PC-9 (cell line): ENCODE measurements at places on chromosomes 1 and 21.
A peak's percentile ranks its signal among the peaks of the same experiment; 100 is the strongest.

DNA sequence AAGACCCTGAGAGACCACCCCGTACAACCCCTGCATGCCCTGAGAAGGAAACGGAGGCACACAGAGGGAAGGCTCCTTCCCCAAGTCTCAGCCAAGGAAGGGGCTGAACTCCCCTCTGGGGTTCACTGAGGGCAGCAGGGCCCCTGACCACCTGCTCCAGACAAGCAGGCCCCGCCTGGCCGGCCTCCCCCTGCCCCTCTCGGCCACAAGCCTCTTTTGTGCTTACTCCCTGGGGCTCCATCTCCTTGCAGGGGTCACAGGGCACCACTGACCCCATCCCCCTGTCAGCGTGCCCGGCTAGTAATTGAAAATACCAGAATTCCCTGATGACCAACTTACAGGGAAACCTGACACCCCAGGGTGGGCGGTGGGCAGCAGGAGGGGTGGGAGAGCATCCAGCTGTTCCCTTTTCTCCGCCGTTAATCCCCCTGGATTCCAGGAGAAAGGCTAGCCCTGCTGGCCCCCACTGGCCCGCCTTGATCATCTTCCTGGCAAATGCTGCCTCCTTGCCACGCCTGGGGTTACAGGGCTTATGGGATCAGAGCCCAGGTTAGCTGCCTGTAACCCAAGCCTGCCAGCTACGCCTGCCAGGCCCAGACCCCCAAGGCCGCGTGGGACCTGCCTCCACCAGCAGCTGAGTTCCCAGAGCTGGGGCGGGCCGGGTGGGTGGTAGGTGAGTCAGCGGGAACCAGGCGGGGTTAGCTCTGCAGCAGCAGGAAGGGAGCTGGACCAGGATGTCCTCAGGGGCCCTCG is 96.1 kb downstream of the LACTBL1 start:
- no peak for DNase-seq

- DNase-seq, result no peak
Measured at GRCh38 chr1:156112276-156113137, 2.0 kb upstream of the LMNA start.

GRCh38 chr1:150076066-150076465 is 8.5 kb downstream of the VPS45 start:
- no peak for DNase-seq

DNA sequence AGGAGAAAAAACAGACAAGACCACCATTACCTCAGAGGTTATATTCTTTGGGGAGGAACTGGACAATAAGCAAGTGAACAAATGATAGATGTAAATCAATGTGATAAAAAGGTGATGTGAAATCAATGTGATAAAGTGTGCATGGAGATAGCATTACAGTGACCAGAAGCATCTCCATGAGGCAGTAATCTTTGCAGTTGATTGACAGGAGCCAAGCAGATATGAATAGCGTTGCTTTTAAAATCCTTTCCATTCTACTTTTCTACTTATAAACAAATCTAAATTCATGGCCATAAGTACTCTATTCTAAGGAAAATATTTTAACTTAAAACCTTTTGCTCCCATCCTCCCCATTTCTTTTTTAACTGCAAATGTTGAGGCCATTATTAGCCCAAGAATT is 2.8 kb upstream of the H3-3A start:
- no peak for DNase-seq

DNA sequence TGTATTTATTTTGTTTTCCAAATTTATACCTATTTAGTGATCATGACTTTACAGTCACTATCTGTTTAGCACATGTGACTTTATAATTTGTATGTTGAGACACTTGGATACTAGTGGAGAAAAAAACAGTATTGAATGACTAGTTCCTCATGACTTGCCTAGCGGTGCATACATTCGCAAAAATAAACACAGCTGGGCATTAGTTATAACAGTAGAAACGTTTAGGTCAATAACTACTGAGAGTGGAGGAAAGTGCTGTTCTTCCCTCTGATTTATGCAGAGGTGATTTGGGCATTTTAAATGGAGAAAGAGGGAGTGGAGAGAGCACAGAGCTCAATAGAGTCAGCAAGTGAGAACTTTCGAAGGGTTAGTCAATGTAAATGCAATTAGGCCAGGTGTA is 1679.0 kb upstream of the B3GALT2 start:
- no peak for DNase-seq

DNA sequence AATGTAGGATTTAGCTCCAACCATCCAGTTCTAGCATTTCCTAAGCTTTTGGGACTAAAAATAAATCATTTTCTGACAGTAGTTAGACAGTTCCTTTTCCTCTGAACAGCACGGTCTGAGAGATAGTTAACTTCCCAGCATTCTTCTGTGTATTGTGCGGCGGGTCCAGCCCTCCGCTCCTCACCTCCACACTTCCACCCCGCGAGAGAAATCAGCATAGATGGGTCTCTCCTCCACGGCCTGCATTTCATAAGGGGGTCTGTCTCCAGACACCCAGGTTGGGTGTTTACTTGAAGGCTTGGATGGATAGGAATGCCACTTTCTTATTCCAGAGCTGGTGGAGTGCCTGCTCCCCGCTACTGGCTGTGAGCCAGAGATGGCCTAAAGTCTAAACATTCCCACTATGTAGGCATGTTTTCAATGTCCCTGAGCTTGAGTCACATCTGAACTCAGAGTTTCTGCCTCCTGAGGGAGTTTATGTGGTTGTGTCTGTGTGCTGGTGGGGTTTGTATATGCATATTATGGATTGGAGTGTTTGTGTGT is 38.0 kb upstream of the PPP2R5A start:
- no peak for DNase-seq

- DNase-seq, result peak; percentile 64
Measured at GRCh38 chr1:67853704-67854103, 20.4 kb upstream of the GNG12 start.

DNA sequence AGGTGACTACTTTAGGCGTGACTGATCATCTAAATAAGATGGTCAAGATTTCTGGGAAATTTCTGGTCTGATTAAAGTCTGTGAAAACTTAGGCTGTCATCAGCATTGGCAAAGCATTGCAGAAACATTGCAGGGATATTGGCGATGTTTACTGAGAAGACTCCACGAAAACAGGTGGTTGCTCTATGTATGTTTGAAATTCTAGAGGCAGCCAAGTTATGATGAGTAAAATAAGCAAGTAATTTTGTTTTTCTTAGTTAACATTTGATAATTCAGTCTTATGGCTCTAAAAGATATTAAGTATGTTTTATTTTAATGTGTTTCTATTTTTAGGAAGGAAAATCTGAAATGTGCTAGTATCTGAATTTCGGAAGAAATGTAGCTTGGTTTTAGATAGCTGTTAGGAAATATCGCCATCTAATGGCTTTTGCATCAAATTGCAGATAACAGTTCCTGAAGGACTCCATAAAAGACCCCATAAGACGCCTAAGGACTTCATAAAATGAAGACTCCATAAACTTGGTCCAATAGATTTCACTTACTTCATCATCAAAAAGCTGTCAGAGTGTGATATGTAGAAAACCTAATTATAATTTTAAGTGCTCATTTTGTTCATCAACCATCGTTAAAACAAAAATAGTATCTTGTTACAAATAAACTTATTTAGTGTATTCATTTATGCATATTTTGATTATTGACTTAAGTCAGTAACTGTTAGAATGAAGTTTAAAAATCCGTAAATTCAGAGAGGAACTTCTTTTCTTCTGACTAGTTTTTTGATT is 344.6 kb downstream of the RYR2 start:
- DNase-seq, result no peak

GRCh38 chr1:8031176-8031785 is 5.2 kb upstream of the ERRFI1 start:
- no peak for DNase-seq

DNA sequence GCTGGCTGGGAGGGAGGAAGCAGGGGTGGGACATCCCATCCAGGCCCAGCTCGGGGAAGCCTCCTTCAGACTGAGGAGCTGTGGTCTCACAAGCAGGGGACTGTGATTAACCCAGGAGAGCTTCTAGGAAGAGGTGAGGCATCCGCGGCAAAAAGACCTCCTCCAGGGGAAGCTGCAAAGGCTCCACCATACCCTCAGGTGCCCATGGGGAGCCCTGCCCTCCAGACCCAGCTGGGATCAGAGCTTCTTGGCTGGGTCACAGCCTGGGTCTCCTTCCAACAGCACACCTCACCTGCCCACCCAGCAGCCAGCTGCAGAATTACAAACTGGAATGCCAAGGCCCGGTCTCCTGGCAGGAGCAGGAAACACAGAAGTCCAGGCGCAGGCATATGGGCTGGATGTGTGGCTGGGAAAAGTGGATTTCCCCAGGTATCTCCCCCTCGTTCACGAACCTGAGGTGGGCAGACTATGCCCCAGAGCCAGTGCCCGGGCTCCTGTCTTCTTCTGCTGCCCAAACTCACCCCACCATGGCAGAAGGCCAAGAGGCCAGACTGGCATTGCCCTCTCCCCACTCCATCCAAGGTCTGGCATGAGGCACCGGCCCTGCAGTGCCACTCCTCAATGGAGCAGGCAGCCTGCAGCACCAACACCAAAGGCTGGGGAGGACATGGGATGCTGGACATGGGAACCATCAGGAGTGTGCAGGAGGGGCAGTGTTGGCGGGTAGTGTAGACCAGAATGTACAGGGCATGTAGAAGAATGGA is 15.4 kb upstream of the ARF1 start:
- DNase-seq, result no peak

- DNase-seq, result peak; percentile 92
Measured at GRCh38 chr1:156958247-156958714, 37.8 kb downstream of the LRRC71 start.

- peak; percentile 49 for DNase-seq
Measured at GRCh38 chr1:43358121-43358745, 548 bp upstream of the CDC20 start.

DNA sequence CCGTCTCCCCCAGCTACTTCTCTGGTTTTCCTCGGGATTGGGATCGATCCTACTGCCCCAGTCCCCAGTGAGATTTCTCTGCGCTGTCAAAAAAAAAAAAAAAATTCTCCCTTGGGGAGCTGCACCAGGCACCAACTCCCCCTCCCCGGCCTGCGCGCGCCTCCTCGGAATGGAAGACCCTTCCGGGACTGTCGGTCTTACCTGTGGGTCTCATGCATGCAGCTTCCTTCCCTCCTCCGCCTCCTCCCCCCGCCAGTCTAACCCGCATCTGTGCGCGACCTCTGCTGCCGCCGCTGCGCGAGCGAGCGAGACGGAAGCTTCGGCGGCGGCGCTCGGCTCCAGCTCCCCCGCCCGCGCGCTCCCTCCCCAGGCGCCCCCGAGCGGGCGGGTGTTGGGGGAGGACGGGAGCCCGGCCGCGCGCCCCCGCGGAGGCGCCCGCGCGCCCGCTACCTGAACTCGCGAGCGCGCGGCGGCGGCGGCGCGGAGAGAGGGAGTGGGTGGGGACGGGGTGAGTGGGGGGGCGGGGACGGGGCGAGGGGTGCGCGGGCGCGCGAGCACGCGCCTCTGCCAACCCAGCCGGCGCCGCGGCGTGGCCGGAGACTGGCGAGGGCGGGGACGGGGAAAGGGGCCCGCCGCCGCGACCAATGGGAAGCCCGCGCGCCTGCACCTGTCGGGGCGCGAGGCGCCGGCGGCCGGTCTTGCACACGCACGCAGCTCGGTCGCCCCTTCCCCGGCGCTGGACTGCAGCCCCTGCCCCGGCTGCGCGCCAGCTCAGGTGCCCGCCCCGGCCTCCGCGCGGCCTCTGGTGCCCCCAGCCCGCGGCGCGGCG is at the start of gene SUSD4:
Gene SUSD4 (minus strand): TSS at position 321 of the 829 bp plus-strand sequence. CDS start 751 bp downstream, outside the sequence.
- no peak for DNase-seq

DNA sequence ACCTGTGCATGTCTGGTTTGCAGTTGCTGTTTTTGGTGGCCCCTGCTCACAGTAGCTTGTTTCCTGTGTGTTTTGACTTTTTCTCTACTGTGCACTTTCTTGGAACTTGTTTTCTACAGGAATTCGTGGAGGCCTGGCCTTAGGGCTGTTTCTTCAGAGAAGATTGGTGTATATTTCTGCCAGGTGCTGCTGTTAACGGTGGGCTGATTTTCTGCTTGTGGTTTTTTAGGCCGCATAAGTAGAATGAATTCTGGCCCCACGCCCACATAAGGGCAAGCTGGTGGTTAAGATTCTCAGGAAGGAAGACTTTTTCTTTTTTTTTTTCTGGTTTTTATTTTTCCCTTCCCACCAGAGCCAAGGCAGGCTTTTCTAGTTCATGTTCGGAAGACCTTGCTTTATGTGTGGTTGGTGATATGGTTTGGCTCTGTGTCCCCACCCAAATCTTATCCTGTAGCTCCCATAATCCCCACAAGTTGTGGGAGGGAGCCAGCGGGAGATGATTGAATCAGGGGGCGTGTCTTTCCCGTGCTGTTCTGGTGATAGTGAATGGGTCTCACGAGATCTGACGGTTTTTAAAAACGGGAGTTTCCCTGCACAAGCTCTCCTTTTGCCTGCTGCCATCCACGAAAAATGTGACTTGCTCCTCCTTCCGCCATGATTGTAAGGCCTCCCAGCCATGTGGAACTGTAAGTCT is 71.5 kb upstream of the DISP3 start:
- no peak for DNase-seq

- no peak for DNase-seq
Measured at GRCh38 chr1:233253832-233254331, 41.6 kb downstream of the PCNX2 start.

DNA sequence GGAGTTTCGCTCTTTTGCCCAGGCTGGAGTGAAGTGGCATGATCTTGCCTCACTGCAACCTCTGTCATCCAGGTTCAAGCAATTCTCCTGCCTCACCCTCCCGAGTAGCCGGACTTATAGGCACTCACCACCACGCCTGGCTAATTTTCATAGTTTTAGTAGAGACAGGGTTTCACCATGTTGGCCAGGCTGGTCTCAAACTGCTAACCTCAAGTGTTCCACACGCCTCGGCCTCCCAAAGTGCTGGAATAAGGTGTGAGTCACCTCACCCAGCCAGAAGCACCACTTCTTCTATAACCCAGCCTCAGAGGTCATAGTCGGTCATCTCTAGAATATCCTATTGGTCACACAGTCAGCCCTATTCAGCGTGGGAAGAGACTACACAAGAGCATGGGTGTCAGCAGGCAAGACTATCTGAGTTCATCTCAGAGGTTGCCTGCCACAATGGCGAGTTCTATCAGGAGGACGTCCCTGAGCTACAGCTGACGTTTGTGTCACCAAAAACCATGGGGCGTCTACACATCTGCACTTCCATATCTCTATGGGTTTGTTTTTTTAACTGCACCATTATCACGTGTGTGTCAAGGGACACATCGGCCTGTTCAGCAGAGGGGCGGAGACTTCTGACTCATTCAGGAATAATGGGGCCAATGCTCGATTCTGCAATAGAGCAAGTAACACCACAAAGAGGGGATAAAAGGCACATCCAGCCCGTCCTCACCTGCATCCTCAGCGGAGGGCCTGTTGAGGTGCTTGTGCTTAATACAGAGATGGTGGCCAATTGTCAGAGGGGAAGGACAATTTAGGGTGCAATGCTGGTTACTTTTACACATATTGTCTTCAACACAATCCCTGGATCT is 256.3 kb upstream of the IRF2BP2 start:
- peak; percentile 82 for DNase-seq

DNA sequence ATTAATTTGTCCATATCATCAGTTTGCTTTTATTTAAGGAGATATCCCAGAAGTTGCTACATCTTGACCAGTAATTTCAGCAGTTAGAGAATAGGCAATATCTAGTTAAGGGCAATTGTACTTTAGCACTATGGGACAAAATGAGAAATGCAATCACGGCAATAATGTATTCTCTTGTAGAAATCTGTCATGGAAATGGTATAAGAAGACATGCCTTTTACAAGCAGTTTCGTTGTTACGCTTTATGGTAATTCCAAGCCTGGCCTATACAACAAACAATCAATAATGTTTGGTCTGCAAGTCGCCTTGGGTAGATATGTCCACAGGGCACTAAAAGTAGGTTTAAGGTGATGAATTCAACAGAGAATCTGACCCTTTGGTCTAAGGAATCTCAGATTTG is 1.2 kb upstream of the NOS1AP start:
- DNase-seq, result no peak

- DNase-seq, result no peak
Measured at GRCh38 chr1:113579256-113580018, 179.8 kb downstream of the PHTF1 start.
